ENCODE measurements at places on chromosomes 13 and 19.

GRCh38 chr13:59332966-59333365 lies 830.8 kb downstream of the DIAPH3 start:
- no peak for DNase-seq

DNA sequence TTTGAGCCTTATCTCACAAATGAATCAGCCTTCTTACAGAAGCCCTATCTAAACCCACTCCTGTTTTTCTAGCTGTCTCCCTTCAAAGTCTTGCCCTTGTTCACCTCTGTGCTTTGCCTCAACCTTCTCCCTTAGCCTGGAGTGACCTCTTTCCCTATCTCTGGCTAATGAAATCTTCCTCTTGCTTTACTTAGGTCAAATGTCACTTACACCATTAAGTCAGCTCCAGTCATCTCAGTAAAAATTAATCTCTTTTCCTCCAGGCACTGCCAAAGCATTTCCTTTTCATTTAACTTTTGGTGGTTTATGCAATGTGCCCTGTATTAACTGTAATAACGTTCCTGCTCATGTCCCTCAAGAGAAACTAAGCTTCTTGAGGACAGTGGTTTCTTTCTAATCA lies 596.5 kb upstream of the MIR17HG start:
- DNase-seq = no peak

DNA sequence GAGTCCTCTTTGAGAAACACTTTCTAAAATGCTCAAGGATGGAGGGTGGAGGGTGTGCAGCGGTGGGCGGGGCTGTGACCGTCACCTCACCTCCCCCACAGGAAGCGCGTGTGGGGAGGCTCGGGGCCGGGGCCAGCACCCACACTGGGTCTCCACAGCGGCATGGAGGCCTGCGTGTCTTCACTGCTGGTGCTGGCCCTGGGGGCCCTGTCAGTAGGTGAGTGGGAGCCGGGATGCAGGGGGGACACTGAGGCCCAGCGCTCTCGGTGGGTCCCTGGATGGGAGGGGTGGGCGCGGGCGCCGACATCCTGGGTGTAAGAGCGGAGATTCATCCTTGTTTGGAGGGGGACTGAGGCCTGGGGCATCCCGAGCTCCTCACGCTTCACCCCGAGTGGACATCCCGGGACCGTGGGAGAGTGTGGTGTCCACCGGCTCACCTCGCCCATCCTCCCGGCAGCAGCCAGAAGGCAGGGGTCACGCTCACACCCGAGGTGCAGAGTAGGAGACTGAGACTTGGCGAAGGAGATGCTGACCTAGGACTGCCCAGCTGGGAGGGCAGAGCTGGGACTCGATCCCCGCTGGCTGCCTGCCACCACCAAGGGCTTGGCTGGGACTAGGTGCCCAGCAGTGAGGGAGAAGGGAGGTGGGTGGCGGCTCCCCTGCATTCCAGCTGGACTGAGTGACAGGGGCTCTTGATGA lies at the start of gene GZMM:
GZMM (plus strand) TSS at position 144 of the 699 bp plus-strand sequence; CDS start at position 163, 19 bp downstream.
- no peak for DNase-seq

GRCh38 chr19:28841531-28841930 lies 371.4 kb downstream of the UQCRFS1 start:
- DNase-seq = no peak

GRCh38 chr13:40031031-40031430 lies 375.6 kb downstream of the COG6 start:
- DNase-seq = no peak

DNA sequence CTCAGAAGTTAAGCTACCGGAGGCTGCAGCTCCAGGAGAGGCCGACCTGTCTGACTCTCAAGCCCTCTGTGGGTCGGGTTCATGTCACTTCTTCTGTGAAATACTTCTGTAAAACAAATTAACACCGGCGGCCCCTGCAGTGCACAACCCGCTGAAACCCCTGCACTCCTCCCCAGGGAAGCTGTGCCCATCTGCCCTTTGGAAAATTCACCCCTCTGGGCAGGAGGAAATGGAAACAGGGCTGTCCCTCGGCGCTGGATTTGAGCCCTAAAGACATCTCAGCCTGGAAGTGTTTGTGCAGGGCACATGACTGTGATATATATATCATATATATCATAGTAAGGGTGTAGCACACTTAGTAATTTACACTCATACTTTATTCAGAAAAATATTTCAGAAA lies 415.3 kb downstream of the IRS2 start:
- no peak for DNase-seq

GRCh38 chr13:111359930-111360329 lies 39.5 kb downstream of the TEX29 start:
- DNase-seq = no peak

DNA sequence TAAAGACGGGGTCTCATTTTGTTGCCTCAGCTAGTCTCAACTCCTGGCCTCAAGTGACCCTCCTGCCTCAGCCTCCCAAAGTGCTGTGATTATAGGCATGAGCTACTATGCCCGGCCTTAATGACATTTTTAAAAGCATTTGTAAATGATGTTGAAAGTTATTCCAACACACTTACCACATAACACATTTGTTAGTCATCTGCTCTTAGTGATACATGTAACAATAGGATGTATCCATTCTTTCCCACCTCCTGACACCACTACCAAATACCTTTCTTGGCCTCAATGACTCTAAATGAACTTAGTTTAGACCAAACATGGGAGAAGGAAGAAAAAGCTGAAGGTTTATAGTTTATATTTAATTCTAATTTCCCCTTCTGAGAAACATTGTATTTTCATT lies 59.8 kb upstream of the MEDAG start:
- DNase-seq = no peak

- DNase-seq = no peak
Measured at GRCh38 chr13:97853550-97853949, 99.9 kb upstream of the IPO5 start.

GRCh38 chr13:25752957-25753551 lies 298.8 kb downstream of the SHISA2 start:
- no peak for DNase-seq

DNA sequence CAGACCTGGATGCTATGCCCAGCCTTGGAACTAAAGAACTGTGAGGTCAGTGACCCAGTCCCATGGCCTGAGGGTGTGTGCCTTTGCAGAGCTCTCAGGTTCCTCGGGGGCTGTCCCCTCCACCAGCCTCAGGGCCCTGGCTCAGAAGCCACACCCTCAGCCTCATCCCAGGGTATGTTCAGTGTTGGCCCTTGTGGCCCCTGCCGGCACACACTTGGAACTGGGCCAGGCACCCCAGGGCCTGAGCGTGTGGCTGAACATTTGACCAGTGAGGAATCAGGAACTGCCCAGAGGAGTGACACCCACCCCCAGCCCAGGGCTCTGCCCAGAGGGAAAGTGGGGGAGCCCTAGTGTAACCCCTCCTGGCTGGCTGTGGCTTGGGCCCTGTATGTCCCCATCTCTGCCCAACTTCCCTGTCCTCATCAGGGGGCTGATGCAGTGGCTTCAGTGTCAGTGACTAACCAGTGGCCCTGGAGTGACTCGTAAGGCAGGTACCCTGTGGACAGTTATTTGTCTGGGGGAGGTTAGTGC lies 10.0 kb downstream of the NKPD1 start:
- DNase-seq = no peak

DNA sequence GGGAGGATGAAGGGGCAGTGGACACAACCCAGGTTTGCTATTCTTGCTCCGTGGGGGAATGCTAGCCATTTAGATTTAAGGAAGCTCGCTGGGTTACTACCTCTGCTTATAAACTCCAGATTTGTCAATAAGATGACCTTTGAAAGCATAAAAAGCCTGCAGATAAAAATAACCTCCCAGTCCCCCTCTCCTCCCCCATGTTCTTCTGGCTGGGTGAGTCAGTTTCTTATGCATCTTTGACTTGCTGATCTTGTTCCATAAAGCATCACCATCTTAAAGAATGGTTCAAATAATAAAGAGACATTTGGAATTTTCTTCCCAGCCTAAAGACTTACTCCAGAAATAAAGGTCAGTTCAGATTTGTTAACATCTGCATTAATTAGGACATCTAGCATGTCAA lies 118.3 kb upstream of the RNF113B start:
- DNase-seq = no peak

- no peak for DNase-seq
Measured at GRCh38 chr13:111790621-111791020, 276.3 kb upstream of the SOX1 start.

DNA sequence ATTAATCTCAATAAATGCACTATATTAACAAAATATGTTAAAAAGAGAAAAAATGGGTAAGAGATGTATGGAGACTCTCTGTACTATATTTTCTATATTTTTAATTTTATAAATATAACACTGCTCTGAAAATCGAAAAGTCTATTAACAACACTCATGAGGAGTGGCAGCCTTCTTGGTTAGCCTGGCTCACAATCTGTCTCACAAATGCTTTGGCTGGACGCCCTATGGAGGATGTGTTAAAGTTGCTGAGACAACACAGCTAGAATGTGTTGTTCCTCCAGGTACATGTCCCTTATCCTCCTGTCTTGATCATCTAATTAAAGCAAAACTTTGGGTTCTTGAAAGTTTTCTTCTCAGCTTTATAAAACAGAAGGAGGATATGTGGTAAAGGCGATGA lies 396.6 kb upstream of the PCDH20 start:
- DNase-seq = no peak

DNA sequence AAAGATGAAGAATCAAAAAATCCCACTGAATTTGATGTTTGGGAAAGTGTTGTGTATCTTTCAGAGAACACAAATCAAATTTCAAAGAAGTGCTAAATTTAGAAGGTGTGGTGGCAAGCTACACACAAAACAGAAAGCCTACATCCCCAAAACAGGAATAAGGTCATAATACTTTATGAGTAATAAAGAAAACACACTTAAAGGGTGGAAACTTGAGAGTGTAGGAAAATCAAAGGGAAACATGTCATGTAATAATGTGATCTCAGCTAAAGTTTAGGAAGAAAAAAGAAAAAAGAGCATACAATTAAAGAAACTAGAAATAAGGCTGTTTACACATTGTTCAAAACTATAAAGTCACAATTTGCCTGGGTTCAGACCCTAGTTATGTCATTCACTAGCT lies 668.7 kb downstream of the PCDH17 start:
- DNase-seq = no peak
